ENCODE measurements at places on chromosomes 13 and 19.

- DNase-seq = no peak
These were observed at the start of gene GAS6 for GRCh38 chr13:113863524-113864272. Gene GAS6 (minus strand): TSS chr13:113864076. CDS start chr13:113863920, 156 bp downstream.

DNA sequence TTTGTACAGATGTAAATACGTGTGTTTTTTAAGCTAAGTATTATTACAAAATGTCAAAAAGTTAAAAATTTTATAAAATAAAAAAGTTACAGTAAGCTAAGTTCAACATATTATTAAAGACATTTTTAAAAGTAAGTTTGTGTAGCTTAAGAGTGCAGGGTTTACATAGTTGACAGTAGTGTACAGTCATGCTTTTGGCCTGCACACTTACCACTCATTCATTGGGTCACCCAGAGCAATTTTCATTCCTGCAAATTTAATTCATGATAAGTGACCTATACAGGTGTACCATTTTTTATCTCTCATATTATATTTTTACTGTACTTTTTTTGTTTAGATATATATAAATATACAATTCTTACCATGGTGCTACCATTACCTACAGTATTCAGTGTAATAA is 769.9 kb upstream of the SLITRK6 start:
- DNase-seq = no peak

GRCh38 chr13:109626386-109627171 is 159.8 kb downstream of the IRS2 start:
- no peak for DNase-seq

DNA sequence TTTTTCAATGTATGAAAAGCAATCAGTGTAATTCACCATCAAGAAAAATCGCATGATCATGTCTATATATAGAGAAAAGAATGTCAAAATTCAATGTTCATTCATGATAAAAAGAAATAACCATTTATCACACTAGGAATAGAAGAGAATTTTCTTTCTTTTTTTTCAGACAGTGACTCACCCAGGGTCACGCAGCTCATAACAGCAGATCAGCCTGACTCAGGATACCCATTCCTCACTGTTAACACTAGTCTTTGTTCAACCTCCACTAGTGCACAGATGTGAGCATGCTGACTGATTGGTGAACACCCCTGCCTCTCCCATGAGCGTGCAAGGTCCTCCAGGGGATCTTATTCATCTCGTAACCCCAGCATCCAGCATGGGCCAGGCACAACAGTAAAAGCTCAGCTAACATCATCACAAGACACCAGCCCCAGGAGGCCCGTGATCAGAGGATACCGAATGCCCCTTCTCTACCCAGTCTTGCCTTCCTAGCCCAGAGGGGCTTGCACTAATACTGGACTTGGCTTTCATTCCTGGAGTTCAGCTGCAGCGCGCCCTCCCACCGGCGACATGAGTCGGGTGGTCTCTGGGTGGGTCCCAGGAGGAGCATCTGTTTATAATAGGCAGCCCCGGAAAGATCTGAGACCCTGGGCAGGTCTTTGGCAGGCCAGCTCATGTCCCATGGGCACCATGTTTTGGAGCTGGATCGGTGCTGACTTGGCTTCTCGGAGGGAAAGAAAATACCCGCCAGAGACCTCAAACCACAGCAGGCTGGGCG is 539.5 kb upstream of the SLC10A2 start:
- no peak for DNase-seq

DNA sequence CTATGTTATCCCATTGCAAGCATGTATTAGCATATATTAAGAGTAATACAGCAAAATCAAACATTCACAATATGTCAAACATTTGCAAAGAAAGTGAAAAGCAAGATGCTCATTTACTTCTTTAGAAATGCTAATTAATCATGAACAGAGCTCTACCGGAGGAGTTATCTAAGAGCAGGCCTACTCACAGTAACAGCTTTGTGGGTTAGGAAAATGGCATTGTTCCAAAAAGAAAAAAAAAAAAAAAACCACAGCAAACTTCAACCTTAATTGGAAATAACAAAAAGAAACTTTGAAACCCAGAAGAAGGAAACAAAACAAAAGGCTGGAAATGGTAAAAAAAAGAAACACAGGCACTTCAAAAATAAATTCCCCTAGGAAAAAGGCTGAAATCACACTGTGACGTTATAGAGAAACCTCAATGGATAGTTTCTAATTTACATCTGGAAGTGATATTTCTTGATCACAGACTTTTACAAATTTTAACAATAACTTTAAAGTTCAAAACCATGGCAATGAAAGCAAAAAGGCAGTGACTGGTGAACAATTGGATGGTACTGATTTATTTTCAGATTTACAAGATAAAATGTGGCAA is 1236.8 kb upstream of the SPRY2 start:
- DNase-seq = no peak

- DNase-seq = no peak
These were observed 407.3 kb downstream of the DACH1 start for GRCh38 chr13:71459708-71460107.

GRCh38 chr13:106061781-106062180 is 473.7 kb downstream of the EFNB2 start:
- DNase-seq = no peak

DNA sequence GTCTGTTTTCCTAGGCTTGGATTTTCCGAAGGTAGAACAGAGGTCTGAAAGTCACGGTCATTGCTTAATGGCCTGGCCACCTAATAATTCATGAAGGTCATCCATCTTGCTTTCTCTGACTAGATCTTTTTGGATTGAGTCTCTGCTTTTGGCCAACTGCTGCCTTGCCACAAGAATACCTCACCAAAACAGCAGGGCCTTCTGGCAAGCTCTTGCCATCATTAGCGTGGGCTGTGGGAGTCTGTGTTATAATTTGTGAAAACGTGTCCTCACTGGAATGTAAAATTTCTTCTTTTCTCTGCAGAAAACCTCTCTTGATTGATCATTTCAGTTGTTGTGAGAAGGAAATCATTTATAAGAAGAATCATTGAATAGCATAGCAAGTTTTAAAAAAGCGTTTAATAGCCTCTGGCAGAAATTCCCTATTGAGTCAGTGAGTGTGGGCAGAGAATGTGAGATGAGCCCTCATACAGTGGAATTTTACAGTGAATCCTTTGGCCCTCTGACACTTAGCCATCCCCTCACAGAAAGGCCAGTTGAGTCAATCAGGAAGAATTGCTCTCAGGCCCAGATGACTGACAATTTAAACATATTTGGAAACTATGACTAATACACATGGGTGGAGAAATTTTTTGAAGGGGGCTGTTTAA is 43.2 kb upstream of the ERICH6B start:
- DNase-seq = no peak

DNA sequence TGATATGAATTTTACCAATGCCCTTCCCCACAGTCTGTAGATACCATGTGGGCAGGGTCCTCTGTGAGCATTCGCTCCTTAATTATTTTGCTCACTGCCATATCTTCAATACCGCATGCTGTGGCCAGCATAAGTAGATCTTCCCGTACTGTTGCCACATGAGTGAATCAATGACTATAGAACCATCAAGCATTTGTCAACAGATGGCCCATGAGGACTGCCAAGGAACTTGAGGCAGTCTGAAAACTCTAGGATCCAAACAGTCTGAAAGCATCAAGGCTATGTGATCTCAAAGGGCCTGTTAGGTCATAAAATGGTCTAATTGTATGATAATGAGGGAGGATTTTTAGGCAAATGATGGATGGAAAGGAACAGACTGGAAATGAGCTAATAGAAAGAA is 27.4 kb upstream of the GPR12 start:
- DNase-seq = no peak

DNA sequence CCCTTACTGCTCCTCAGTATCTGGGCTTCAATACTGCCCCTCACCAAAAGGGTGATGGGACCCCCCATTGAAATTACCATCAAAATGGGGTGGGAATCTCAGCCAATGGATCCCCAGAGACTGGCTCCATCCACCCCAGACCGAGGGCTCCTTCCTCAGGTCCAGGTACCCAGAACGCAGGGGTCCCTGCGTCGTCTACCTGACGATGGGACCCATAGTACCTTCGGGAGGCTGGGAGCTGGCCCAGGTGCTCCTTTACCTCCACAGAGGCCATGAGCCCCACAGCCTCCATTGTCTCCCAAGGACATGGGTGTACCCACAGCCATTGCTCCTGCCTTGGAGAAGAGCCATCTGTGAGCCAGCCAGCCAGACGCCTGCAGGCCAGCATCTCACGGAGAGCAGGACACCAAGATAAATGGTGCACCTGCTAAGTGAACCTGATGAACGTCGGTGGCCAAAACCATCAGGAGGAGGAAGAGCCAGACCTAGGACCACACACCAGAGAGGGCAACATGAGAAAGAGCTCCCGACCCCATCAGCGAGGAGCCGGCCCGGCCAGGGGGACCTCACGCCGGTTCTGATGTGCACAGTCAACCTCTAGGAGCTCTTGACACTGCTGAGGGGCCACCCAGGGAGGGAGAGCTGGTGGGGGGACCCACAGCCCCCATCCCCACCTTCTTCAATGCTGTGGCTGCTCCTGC is 156.8 kb upstream of the SOX1 start:
- DNase-seq = no peak

DNA sequence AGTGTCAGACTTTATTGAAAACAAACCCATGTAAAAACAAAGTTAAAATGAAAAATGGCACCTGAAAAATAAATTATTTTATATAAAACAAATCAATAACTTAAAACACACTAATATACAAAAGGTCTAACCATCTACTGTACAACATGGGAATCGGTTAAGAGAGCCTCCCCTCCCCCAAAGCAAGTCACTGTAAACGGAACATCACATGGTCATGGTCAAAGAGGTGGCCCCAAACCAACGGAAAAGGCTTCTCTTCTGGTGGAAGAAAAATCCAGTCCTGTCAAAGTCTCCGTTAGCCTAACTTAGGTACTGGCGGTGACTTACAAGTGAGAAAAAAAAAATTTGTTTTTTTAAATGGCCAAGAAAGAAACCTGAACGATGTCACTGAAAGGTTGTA is 15.7 kb upstream of the TIMM44 start:
- DNase-seq = no peak

DNA sequence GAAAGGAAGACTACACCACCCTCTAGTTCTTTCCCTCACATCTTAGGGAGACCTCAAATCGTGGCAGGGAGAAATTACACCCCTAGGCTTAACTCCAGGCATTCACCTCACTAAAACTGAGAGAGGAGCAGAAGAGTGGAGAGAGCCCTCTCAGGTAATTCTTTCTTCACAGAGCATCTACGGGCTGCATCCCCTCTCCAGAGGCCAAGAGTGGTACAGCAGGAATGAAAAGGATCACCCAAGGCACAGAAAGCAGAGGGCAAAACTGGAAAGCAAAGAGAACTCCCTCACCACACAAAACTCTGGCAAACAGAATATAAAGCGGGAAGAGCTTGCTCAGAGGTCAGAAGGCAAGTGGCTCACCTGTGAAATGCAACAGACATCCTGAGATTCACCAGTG is 661.2 kb downstream of the TBC1D4 start:
- no peak for DNase-seq

GRCh38 chr19:6350688-6351087 is 10.6 kb upstream of the CLPP start:
- DNase-seq = no peak

DNA sequence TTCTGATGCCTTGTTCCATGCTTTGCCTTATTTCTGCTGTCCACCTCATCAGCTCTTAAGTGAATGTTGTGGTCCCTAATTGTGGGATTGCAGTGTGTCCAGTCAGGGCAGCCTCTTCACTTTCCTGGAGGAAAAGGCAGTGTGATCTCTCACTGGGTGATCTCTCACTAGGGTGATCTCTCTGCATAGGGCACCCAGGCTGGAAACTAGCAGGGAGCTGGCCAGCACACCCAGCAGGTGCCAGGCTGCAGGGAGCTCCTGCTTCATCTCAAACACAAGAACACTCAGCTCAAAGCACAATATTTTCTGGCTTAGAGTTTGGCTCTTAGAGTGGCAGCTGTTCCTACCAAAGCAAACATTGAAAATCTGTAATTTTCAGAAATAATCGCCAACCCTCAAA is 36.5 kb upstream of the TSHZ3 start:
- DNase-seq = no peak

DNA sequence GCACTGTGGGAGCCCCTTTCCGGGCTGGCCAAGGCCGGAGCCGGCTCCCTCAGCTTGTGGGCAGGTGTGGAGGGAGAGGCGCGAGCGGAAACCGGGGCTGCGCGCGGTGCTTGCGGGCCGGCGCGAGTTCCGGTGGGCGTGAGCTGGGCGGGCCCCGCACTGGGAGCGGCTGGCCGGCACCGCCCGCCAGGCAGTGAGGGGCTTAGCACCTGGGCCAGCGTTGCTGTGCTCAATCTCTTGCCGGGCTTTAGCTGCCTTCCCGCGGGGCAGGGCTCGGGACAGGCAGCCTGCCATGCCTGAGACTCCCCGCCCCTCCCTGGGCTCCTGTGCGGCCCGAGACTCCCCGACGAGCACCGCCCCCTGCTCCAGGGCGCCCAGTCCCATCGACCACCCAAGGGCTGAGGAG is 405.2 kb upstream of the PRR20A start:
- no peak for DNase-seq

DNA sequence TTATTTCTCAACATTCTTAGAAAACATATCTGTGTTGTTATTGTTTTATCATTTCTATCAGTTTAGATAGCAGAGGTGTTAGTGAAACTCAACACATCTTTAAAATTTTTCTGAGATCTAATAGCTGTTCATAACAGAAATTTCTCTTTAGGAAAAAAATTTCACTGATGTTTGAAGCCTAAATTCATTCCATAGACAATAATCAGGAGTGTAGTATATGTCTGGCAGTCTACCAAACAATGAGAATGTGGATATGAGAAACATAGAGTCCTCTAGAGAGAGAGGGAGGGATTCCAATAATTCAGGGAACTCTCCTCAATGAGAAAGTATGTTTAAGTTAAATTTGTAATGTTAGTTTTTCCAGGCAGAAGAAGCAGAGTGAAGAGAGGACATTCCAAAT is 118.2 kb upstream of the EDNRB start:
- DNase-seq = no peak

- no peak for DNase-seq
These were observed 530.0 kb upstream of the ARGLU1 start for GRCh38 chr13:107097916-107098315.

GRCh38 chr13:28741084-28741491 is 22.3 kb upstream of the SLC46A3 start:
- DNase-seq = no peak

DNA sequence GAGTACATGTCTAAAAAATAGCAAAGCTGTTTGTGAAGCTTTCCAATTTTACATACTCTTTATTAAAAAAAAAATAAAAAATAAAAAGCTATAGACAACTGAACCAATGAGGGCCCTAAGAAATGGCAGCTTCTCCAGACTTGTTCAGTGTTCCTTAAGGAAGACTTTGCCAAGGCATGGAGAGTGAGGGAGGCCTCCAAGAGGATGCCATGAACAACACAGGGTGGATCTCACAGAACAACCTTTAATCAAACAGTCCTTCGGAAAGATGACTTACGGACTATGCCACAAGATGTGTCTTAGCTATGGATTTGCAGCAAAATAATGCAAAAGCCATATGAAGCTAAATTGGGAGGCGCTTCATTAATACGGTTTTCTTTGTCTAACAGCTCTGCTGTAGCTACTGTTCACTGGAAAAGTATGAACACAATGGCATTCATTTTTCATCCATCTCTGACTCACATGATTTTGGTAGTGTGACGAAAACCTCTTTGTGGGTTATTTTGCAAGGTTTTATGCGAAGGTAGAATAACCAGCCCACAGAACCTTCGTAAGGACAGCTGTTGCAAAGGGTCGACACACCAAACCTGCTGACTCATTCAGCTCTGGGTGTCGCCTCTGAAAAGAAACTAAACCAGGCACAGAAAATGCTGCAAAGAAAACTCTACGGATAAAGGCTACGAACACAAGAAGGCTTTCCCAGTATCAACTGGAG is 27.7 kb downstream of the EFNB2 start:
- DNase-seq = no peak

- DNase-seq = no peak
These were observed 203.4 kb upstream of the ZNF507 start for GRCh38 chr19:32141840-32142511.

Data from NCI-H1417 treated with DMSO at 0.1 percent for 48 hours (cell line).